ENCODE measurements at places on chromosomes 11 and 22.

GRCh38 chr11:1458340-1459218 lies 28.0 kb downstream of the MOB2 start:
- peak; percentile 65 for DNase-seq

- DNase-seq, result no peak
Observed at GRCh38 chr11:36385121-36385970, 89.3 kb downstream of the PRR5L start.

- no peak for DNase-seq
Observed at GRCh38 chr22:30436196-30436595, 10.6 kb downstream of the MTFP1 start.

GRCh38 chr22:21760640-21761039 lies 25.0 kb upstream of the YPEL1 start:
- DNase-seq, result no peak

GRCh38 chr22:24843048-24843447 lies 37.0 kb downstream of the SGSM1 start:
- DNase-seq, result no peak

DNA sequence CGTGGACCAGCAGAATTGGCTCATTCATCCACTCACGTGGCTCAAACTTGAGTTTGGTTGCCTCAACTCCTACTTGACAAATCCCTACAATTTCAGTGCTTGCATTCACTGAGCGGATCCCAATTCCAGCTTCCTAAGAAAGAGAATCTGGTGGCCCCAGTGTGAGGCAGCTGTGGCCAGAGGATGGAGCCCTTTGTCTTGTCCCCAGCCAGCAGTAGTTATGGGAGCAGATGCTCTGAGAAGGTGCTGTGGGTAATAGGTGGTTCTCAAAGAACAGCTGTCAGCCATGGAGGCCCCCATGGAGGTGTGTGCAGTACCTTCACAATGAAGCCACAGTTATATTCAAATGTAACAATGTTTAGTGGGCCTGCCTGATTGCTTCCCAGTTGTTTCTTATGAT lies 39.3 kb downstream of the KREMEN1 start:
- no peak for DNase-seq

DNA sequence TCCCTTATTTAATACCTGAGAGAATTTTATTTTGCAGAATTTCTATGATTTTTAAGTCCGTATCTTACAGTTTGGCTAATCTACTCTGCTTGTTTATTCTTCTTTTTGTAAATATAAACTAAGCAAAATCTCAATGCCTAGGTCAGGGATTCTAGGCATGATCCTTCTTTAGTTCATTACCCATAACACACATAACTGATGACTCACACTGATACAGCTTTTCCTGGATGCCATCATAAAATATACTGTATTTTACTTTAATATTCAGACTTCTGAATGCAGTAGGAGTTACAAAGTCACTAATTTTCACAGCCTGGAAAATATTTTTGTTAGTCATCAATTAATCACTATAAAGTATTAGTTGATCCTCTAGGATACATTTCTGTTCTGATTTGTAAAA lies 898.2 kb upstream of the RAG2 start:
- no peak for DNase-seq

DNA sequence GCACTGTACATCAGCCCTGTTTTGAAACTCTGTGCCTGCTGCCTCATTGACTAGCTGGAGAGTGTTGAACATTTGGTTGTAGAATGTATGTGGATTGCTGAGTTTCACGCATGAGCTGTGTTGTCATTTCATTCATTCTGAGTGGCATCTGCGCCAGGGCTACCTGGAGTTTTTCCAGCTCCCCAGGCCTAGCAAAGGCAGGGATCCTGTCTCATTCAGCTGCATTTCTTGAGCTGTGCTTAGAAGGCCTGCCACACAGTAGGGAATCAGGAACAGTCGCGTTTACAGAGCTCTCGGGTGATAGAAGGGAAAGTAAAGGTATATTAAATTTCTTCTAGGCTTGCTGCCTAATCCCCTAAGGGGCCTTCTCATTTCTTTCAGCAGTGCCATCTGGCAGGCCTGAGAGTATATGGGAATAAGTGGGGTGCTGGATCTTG lies 44.3 kb downstream of the PTPRJ start:
- no peak for DNase-seq

GRCh38 chr11:93849751-93850593 lies 446 bp downstream of the VSTM5 start:
- DNase-seq, result no peak

DNA sequence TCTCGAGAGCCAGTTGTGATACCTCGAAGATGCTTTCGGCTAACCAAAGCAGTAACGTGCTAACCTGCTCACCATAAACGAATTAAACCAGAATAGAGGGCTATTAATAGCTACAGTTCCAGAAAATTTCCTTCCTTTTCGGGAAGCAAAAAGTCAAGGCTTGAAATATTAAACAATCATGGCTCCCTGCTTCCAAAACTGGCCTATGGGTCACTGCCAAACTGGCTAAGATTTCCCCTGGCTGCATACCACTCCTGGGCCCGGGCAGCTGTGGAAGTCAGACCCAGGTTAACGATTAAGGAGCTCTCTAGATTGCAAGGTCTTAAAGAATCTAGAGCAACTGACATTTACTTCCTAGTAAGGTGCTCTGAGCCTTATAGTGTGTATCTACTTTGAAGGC lies 1.7 kb downstream of the AMOTL1 start:
- no peak for DNase-seq

DNA sequence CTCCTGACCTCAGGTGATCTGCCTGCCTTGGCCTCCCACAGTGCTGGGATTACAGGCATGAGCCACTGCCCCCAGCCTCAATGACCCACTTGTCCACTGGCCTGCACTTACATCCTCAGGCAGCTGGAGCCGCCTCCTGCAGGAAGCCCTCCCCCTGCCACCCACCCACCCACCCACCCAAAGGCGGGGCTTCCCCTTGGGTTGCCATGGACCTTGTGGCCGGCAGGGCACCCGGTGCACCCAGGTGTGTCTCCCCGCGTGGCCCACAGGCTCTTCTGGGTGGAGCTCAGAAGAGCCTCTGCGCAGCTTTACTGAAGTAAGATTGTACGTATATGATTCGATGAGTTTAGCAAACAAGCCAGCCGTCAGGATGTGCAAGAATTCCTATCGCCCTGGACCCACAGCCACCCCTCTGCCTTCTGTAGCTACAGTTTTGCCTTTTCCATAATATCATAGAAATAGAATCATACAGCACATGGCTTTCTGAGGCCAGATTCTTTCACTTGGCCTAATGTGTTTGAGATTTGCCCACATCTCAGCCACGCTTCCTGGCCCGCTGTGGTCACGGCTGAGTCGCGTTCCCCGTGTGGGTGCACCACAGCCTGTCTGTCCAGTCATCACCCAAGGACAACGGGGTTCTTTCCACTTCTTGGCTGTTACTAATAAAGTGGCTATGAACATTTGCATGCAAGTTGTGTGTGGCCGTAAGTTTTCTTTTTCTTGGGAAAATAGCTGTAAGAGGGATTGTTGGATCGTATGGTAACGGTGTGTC lies 5.3 kb upstream of the BRSK2 start:
- DNase-seq, result no peak

GRCh38 chr11:68839911-68840641 lies 1.6 kb downstream of the CPT1A start:
- no peak for DNase-seq

DNA sequence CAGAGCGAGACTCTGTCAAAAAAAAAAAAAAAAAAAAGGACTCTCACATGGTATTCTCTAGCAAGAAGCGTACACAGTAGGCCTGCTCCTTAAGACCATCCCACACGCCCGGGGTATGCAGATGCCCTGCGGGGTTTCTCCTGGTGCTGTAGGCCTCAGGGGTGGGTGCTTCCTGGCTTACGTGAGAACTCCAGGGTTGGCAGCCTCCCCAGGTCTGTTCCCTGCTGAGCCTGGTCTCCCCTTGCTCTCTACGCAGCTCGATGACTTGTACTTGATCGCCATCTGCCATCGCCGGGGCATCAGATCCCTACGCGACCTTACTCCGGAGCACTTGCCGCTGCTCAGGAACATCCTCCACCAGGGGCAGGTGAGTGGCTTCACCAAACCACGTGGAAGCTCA lies 12.4 kb upstream of the ST3GAL4 start:
- DNase-seq, result no peak

DNA sequence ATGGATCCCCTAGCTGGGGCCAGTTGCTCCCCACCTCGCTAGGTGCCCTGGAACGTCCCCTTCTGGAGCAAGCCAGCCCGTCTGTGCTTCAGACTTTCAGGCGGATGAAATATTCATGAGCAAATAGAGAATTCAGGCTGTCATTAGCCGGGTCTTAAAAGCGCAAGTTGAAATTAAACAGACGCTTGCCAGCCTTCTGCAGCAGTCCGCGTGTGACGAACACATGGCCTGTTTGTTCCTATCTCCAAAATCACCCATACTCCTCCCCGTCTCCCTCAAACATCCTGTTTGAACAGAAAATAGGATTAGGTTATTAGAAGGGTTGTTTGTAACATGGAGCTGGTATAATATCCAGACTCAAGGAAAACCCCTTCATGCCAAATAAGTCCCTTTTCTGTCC lies 38.7 kb downstream of the MYO18B start:
- no peak for DNase-seq

- no peak for DNase-seq
Observed at GRCh38 chr11:132904607-132905006, 627.7 kb downstream of the OPCML start.

GRCh38 chr11:130165601-130166456 lies 6.2 kb downstream of the ST14 start:
- no peak for DNase-seq

GRCh38 chr11:79226126-79226525 lies 214.7 kb downstream of the TENM4 start:
- DNase-seq, result no peak

DNA sequence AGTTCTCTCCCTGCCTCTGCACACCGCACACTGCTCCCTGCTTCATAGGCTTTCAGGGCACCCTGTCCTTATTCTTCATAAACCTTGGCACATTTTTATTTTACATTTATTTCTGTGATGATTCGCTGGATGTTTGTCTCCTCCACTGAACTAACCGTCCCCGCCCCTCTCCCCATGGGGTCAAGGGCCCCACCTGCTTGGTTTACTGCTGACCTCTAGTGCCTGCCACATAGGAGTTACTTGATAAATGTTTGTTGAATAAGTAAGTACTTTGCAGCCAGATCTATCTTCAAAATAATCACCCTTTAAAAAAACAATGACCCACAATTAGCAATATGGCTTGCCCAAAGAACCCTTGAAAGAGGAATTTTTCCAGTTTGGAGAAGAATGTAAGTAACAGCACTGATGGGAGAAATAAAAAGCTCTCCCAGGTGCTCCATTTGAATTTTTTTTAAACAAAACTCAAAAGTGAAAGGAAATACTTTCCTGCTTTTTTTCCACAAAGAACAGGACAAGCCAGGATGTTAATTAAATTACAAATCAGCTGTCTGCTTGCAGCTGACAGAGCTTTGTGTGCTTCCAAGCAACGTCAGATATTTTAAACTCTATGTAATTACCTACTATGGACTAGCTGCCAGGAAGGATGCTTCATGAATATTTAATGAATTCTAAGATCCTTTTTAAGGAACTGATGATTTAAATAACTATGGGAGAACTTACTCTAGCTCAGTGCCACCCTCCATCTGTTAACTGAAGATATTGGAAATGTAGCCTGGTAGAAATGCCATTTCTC lies 1083.6 kb downstream of the DLG2 start:
- DNase-seq, result no peak

DNA sequence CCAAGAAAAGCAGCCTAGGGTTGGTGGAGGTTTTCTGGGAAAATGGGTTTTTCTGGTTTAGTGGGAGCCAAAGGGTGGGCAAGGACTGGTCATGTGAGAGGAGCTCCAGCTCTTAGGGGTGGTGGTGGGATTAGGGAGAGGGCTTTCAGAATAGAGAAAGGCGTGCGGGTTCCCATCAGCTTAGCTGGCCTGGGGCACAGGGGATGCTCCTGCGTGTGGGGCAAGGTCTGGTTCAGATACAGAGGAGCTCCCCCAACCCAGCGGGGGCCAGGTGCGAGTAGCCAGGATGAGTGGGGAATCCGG lies 644 bp downstream of the TMEM134 start:
- DNase-seq, result no peak

DNA sequence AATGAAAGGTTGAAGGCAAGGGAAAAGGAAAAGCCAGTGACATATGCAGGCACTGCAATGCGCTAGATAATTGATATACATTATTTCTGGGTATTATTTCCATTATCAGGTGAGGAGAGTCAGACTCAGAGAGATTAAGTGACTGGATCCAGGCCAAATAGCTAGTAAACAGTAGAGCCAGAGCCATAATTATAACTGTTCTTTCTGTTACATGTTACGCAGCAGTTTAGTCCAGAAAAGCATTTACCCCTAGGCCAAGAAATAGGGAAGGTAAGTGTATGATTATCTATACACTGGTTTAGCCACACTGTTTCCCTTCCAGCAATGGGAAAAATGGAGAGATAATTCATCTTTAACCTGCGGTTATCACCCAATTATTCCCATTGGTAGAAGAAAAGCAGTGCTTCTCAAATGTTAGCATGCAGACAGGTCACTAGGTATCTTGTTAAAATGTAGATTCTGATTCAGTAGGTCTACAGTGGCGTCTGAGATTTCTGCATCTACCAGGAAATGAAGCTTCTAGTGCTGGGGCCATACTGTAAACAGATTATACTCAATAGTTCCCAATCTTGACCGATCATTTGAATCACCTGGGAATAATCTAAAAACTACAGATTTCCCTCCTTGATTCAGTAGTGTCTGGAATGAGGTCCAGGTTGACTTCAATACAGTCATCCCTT lies 69.4 kb downstream of the RBFOX2 start:
- no peak for DNase-seq

DNA sequence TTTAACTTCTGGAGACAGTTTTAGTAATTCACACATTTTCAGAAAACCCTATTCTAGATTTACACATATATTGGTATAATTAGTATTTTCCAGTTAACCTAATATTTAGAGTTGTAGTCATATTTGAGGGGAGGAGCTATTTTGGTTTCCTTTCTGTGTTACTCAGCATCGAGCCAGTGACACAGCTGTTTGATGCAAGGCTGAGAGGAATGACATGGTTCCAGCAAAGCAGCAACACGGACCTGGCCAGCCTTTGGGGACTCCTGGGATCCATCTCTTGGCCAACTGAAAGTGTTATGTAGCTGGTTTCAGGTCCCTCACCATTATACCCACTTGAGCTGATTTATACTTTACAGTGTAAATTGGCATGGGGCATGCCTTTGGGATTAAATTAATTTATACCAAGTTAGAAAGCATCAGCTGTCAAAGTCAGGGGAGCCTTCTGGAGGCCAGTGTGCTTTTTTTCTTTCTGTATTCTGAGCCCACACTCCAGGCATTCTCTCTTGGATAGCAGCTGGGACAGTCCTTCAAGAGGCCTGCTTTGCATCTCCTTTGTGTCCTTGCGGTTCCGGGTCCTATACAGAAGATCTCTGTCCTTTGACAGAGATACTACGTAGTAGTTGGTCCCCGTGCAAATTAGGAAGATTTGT lies 91.3 kb upstream of the SLC25A18 start:
- no peak for DNase-seq

DNA sequence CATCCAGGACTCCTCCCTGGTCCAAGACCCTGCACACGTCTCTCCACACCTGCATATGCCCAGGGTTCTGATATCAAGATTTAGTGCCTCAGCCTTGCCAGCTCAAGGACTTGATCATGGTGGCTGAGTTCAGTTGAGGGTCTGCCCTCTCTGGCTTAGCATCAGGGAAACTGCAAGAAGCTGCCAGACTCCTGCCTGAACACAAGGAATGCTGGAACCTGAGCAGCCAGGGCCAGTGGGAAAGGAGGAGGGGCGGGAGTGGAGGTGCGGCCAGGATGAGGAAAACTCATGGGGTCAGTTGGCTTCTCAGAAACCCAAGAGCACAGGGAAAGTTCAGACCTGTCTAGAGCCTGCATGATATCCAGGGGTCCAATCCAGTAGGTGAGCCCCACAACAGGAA lies 546.1 kb downstream of the BUD13 start:
- no peak for DNase-seq
